LNCaP clone FGC (cell line): ENCODE measurements at places on chromosomes 5 and 9.

GRCh38 chr9:101265261-101265660 lies 119.5 kb downstream of the BAAT start:
- DNase-seq, result no peak

DNA sequence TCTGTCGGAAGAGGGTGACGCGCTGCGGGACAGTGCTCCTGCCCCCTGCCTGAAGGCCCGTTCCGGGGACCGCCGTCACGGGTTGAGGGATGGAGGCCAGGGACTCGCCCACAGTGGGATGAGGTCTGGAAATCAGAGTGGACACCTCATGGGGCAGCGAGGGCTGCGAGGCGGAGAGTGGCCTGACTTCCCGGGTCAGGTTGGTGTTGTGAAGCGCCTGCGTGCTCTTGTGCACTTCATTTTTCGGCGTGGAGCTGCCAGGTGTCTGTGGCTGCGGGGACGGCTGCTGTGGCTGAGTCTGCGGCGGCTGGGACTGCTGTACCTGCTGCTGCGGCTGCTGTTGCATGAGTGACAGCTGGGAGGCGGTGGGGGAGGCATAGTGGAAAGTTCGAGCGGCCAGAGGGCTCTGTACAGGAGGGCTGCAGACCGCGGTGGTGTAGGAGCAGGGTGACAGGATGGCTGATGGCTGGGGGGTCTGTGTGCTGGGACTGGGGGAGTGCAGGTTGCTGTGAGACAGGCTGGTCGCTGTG lies 434.1 kb downstream of the HCN1 start:
- DNase-seq, result no peak

GRCh38 chr9:126403397-126403796 lies 76.8 kb downstream of the MVB12B start:
- no peak for DNase-seq

- no peak for DNase-seq
Observed at GRCh38 chr5:122788996-122789395, 14.1 kb downstream of the SNX2 start.

DNA sequence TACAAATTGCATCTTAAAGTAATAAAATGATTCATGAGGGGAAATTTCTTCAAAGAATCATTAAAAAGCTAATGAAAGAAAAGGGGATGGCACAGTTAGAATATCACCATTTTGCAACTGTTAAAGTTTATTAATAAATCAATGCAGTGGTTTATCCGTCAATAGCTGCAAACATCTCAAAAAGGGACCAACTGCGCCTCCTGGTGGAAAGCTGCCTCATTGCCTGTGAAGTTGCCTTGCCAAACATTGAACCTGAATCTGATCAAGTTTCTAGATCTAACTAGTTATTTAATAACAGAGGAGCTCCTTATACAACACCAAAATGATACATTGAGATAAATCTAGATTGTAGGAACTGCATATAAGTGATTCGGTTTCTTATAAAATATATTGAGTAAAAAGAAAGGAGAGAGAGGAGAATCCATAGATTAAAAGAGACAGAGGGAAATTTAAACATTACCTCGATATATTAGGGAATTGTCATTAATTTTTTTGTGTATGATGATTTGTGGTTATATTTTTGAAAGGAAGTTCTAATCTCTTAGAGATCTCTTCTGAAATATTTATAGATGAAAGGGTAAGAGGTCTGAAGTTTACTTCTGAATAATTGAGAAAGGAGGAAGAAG lies 6.9 kb upstream of the NDUFB6 start:
- no peak for DNase-seq

DNA sequence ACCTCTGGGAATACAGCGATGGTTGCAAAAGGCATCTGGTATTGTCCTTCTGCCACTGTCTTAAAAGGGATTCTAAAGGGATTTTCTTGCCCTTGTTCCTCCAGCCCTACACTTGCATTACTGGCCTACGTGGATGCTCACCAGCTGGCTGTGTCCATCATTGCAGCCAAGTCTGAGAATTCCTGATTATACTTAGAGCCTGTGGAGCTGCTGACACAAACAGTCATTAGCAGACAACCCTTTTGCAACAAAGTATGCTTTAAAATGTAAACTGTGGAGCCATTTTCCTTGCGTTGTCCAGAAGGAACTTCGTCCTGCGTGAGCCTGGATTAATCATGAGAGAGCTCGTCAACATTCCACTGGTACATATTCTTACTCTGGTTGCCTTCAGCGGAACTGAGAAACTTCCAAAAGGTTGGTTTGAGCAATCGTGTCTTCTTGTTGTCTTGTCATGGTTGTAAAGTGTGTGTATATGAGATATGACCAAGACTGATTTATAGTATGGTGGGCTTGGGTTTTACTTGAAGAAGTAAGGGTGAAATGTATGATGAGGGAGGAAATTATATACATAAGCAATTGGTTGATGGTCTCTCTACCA lies at the start of gene MUSK:
TSS of gene MUSK (plus strand) at position 222 of the 598 bp plus-strand sequence. CDS start at position 336, 114 bp downstream.
- no peak for DNase-seq

DNA sequence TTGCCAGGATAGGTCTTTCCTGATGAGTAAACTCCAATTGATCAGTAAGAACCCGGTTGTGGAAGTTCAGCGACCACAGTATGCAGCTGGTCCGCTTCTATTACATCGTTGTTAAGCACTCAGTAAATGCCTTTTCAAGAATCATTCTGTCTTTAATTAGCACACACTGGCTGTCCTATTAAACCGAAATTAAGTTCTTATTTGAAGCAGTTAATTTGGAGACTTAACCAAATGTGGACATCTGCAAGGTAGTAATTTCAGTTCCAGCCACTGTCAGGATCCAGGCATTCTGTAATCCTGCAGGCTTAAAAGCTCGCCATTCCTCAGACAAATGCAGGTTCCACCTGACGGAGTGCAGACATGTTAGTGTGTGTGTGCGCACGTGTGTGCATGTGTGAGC lies 254.6 kb downstream of the IRX2 start:
- no peak for DNase-seq
